ENCODE measurements at places on chromosomes 3 and 15.

DNA sequence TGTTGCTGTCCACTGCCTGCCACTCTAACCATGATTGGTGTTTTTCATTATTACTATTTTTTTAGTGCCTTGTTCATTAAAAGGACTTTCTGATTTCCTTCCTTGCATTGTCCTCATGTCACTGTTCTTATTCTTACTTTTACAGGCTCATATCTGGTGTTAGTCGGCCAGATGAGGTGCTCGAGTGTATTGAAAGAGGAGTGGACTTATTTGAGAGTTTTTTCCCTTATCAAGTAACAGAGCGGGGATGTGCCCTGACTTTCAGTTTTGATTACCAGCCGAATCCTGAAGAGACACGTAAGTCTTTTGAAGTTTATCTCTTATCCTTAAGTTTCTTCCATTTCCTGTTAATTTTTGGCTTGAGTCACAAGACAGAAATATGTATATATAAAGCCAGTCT lies 23.2 kb downstream of the QTRT2 start:
- no peak for DNase-seq

GRCh38 chr3:101039285-101039684 lies 46.1 kb upstream of the ABI3BP start:
- no peak for DNase-seq

DNA sequence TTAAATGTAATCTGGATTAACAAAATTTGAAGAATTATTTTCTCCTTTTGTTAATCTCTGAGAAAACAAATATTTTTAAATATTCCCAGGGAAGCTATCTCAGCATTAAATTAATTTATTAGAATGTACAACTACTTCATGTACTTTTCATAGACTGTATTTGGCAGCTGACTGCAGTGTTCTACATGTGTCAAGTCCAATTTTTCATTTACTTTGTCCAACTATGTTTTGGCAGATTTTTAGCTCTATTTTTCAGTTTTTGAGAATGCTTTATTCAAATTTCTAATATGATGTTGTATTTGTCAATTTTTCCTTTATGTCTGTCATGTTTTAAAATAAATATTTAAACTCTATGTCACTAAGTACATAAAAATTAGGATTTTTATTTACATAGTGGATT lies 925.1 kb downstream of the OTOL1 start:
- no peak for DNase-seq

DNA sequence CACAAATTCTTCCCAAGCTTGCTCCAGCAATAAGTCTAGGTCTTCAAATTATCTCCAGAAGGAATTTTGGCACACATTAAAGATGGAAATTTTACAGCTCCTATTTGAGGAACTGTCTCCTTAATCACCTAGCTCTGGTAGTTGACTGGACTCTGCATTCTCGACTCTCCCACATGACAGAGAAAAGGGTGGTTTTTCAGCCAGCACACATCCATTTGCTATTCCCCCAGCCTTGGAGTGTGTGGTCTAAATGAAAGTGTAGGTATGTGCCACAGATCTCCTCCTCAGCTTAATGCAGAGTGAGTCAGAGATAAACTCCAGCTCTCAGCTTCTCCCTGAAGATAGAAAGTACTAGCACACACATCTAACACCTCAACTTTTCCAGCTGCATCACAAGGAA lies 62.2 kb upstream of the ALCAM start:
- no peak for DNase-seq

- no peak for DNase-seq
These were observed 822 bp downstream of the MRPL3 start for GRCh38 chr3:131501949-131502348.

- DNase-seq, result no peak
These were observed 100.0 kb downstream of the DNAJB8 start for GRCh38 chr3:128366652-128367051.

GRCh38 chr15:83206526-83207008 lies 1.1 kb downstream of the HDGFL3 start:
- DNase-seq, result peak; percentile 18

DNA sequence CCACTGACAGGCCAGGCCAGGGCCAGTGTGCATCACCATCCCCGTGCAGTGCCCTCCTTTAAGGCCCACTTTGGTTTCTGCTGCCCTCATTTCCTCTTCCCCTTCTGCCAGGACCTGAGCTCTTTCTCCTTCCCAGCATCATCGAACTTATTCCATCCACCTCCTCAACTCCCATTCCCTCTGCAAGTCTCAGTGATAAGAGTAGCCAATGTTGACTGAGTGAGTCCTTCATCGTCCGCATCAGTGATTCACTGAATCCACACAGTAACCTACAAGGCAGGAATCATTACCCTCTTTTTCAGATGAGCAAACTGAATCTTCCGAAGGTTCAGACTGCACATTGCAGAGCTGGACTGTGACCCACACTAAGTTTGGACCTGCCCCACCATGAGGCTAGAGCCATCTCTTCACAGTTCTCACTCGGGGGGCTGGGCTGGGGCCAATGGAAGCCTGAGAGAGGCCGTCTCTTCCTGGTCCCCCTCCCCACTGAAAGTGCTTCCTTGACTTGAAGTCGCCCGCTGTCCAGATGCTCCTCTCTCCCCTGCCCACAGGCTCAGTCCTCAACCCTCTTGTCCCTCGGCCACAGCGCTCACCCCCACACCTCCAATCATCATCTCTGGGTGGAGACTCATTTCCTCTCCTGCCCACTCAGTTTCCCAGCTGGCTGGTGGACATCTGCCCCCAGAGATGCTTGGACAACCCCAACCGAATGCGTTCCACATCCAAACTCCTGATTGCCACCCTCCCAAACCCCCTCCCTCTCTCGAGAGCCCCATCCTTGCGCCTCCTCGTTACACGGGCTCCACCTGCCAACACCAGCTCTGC lies 15.2 kb upstream of the ANPEP start:
- DNase-seq, result no peak

- no peak for DNase-seq
These were observed 188.4 kb downstream of the ABHD5 start for GRCh38 chr3:43879166-43879565.

- no peak for DNase-seq
These were observed 392.1 kb downstream of the NLGN1 start for GRCh38 chr3:173789530-173790162.

DNA sequence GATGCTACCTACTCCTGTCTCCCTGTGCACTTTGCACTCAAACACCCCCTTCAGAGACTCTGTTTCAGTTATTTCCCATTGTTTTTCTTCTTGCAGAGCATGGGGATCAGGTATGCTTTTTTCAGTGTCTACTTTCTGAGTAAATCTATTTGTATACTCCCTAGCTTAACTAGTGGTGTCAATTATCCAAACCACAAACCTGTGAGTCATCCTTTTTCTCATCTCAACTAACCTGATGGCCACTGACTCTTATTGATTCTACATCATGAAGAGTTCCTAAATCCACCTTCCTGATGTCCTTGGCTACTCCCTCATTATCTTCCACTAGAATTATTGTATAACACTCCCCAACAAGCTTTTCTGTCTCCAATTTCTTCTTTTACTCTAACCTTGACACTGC lies 68.0 kb downstream of the DIPK2A start:
- no peak for DNase-seq

DNA sequence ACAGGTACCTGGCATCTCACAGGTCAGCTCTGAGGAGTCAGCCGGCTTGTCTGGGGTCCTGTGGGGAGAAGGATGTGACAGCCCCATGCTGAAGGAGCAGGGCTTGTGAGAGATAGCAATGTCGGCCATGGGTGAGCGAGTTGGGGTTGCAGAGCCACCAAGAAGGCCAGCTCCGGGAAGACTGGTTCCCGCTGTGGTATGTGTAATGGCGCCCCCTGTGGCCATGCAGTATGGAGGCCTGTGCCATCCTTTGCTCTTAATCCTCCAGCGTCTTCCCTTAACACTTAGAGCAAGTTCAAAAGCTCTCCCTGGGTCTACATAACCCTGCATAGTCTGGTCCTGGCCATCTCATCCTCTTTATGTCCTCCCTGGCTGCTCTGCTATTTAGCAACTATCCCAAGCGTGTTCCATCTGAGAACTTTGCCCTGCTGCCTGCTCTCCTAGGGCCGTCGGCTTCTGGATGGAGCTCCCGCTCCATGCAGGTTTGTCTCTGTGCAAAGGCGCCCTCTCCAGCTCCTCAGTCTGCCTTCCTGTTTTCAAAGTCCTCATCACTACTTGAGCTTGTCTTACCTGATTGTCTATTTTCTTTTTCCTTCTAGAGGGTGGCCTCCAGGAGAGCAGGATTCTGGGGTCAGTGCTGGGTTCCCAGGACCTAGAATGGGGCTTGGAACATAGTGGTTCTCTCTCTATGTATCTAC lies 40.8 kb upstream of the IQCF6 start:
- DNase-seq, result peak; percentile 4

- DNase-seq, result no peak
These were observed 62.1 kb downstream of the CYFIP1 start for GRCh38 chr15:22918056-22918455.
